ENCODE measurements at places on chromosomes 13 and 19. TPM values are rescaled to one million over a fixed set of nuclear protein-coding genes. Genes with fewer than 3 reads are reported as not detected.

The UNC13A gene
- 0.28 TPM for total RNA-seq

The MISP3 gene
- 0.28 TPM for total RNA-seq

The OR7A5 gene
- not detected for total RNA-seq

The CYP2F1 gene
- total RNA-seq, result not detected

The C13orf42 gene
- not detected for total RNA-seq

Measured in smooth muscle cell of bladder (primary cell).